ENCODE measurements at places on chromosomes 11 and 22. TPM values are rescaled to one million over a fixed set of nuclear protein-coding genes. Genes with fewer than 3 reads are reported as not detected.

- peak overlapping the region; percentile 98 for H3K27ac ChIP-seq
- H3K4me1 ChIP-seq, result peaks cover 39% of the 10 kb centered on the region
- H3K4me3 ChIP-seq, result peak overlapping the region; percentile 79
- H3K36me3 ChIP-seq, result no peaks in the 10 kb centered on the region
- no peaks in the 10 kb centered on the region for H3K27me3 ChIP-seq
Measured at GRCh38 chr22:46073683-46074504, 76.4 kb upstream of the PPARA start.

DNA sequence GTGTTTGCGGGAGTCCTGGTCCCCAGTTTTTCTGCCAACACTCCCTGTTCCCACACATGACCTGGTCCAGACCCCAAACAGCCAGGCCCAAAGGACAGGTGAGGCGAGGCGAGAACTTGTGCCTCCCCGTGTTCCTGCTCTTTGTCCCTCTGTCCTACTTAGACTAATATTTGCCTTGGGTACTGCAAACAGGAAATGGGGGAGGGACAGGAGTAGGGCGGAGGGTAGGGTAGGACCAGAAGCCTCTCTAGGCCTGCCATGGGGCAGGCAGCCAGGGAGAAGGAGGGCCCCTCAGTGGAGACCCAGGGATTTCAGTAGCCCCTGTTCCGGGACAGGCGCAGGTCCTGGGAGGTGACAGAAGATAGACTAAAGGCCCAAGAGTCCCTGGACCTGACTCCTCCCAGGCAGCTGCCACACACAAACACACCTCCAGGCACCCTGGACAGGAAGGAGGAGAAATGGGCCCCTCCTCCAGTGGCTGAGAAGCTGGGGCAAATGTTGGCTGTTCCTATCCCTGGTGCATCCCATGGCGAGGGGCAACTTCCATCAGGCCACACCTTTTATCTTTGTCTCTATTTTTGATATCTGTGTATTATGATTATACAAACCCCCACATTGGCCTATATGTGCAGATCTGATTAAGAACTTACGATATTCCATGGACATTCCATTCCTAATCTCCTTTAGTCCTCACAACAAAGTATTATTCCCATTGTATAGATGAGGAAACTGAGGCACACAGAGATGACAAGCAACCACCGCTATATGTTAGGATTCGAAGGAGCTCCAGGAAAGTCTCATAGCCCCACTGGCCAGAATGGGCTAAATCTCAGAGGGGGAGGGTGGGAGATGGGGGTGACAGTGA, 626 bp upstream of the F2 start:
- no peak overlapping the region for H3K4me3 ChIP-seq
- peaks cover 10% of the 10 kb centered on the region for H3K4me1 ChIP-seq
- no peak overlapping the region for H3K27ac ChIP-seq
- DNase-seq, result peak; percentile 51
- H3K27me3 ChIP-seq, result no peaks in the 10 kb centered on the region

DNA sequence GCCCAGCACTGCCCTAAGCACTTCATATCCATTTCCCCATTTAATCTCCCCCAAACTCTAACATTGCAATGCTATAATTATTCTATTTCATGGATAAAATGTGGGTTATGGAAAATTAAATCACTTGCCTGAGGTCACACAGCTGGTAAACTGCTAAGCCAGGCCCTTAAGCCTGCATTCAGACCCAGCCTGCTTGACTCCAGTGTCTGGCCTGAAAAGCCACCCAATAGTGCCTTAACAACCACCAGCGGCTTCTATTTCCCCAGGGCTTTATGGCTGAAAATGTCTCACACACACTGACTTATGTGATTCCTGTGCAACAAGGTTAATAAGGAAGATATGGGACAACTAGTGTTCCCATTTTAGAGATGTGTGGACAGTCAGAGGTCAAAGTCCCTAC, 178.5 kb upstream of the SNX19 start:
- no peak overlapping the region for H3K27ac ChIP-seq
- DNase-seq, result no peak
- no peaks in the 10 kb centered on the region for H3K27me3 ChIP-seq
- no peak overlapping the region for H3K4me3 ChIP-seq
- no peaks in the 10 kb centered on the region for H3K4me1 ChIP-seq
- H3K36me3 ChIP-seq, result no peaks in the 10 kb centered on the region

GRCh38 chr11:123159183-123159857, 35.7 kb downstream of the CLMP start:
- H3K4me3 ChIP-seq, result no peak overlapping the region
- H3K4me1 ChIP-seq, result no peaks in the 10 kb centered on the region
- no peaks in the 10 kb centered on the region for H3K27me3 ChIP-seq

DNA sequence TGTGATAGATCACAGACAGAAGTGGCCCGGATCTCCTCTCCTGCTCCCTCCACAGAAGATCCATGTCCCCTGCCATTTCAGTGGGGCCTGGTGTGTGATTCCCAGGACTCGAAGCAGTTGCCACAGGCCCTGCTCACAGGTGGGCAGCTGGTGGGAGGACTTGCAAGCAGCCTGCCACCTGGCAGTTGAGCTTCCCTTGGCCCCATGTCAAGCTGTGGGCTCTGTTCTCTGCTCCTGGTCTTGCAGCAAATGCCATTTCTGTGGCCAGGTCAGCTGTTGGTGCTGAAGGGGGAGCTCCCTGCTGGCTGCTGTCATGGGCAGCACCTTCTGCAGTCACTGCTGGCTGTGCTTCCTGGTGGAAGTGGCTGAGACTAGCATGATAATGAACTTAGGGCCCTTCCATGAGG, 59.1 kb upstream of the SLC22A12 start:
- no peaks in the 10 kb centered on the region for H3K36me3 ChIP-seq
- H3K27ac ChIP-seq, result no peak overlapping the region
- H3K4me1 ChIP-seq, result no peaks in the 10 kb centered on the region

GRCh38 chr11:45267052-45267451, 19.1 kb downstream of the SYT13 start:
- DNase-seq, result peak; percentile 85
- H3K27ac ChIP-seq, result peak overlapping the region; percentile 76
- no peak overlapping the region for H3K4me3 ChIP-seq
- peaks cover 16% of the 10 kb centered on the region for H3K4me1 ChIP-seq

- no peaks in the 10 kb centered on the region for H3K36me3 ChIP-seq
- no peak overlapping the region for H3K4me3 ChIP-seq
- H3K27me3 ChIP-seq, result no peaks in the 10 kb centered on the region
- no peaks in the 10 kb centered on the region for H3K4me1 ChIP-seq
- H3K27ac ChIP-seq, result no peak overlapping the region
- DNase-seq, result no peak
Measured at GRCh38 chr11:79393362-79394043, 47.3 kb downstream of the TENM4 start.

VPREB1 gene
- total RNA-seq, result not detected

Data from transverse colon (tissue), 4 donors.